ENCODE measurements at places on chromosomes 2 and 18.

DNA sequence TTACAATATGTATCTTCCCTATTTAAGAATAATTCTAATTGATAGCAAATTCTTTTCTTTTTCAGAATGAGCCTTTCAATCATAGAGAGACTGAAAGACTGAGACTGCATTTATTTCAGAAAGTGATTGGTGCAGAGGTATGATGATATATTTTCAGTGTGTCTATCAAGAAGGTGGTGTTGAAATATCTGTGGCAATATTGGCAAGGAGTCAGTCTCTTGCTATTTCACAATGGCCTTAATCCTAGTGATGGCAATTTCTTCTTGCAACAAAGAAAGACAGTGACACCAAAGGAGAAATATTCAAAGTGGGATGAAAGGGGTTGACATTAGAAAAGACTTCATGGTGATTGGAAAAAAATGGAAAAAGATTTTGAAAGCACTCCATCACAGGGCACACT lies 21.7 kb upstream of the ZBTB14 start:
- DNase-seq: no peak

DNA sequence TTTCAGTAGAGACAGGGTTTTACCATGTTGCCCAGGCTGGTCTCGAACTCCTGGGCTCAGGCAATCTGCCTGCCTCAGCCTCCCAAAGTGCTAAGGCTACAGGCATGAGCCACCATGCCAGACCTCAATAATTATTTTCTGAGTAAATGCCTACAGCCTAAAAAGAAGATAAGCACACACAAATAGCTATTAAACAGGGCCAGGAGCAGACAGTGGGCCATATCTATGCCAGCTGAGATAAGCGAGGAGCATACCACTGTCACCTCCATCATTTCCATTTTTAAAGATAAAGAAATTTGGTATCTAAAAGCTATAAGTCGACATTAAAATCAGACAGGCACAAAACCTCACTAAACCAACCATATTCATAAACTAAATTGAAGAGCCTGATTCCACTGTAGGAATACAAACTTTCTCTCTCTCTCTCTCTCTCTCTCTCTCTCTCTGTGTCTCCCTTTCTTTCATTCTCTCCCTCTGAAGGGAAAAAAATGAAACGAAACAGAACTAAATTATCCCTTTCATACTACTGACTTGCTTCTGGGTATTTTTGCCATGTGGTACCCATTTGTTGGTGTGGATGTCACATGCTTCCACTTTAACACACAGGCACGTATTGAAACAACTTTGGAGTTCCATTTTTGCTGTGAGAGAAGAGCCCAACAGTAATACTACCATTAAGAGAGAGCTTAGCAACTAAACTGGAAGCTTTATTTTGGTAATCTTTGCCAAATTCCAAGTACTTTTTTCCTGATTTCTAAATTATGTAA lies 51.0 kb downstream of the FARSB start:
- no peak for DNase-seq

- DNase-seq: no peak
These were observed 65.6 kb downstream of the STRADB start for GRCh38 chr2:201517094-201517493.

- DNase-seq: no peak
These were observed 813 bp upstream of the MEIS1 start for GRCh38 chr2:66433945-66434678.

- no peak for DNase-seq
These were observed 9.8 kb downstream of the ARID5A start for GRCh38 chr2:96546321-96546720.

DNA sequence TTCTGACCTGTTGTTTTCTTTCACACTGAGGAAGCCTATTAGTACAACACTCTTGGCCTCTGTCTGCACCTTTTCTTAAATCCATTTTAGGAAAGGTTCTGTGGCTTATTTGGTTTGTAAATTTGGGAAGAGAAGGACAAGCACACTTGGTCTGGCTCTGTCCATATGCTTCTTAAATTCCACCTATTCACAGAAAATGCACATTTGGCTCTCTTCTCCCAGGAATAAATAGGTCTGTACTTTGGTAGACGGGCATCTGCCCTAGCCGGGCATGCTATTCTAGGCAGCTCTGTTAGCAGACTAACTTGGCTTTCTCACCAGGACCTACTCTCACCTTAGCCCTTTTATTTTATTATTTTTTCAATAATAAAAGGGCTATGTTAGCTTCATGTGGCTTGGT lies 1211.8 kb upstream of the SLC39A10 start:
- no peak for DNase-seq

DNA sequence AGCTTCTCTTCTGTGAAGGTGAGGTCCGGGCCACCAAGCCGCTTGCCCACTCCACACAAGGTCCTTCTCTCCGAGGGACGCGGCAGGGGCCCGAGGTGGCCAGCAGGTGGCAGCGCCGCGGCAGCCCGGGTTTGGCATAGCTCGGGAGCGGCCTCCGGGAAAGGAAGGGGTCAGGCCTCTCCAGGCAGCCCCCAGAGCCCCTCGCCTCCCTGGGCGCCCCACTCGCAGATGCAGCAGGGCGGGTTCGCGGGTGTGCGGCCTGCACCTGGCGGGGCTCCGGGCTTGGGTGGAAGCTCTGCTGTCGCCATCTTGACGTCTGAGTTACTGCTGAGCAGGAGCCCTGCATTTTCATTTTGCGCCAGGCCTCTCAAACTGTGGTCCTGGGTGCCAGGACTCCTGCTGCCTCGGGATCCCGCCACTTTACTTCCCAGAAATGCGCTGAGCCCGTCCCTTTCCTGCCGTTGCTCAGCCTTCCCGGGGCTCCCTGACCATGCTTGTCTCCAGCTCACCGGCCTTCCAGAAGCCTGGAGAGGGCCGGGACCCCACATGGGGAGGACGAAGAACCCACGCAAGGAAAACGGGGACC lies 18.6 kb upstream of the NCL start:
- peak; percentile 84 for DNase-seq

DNA sequence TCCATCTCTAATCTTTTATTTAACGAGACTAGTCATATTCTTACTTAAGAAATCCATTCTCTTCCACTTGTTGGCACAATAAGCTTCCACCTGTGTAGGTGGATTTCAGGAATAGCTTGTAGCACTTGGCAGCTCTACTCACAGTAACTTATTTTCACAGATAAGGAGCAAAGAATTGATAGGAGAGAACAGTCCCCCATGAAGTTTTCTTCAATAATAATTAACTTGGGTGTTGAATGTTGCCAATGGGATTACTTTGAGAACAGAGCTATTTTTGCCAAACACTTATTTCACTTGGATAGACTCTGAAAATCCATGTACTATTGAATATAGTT lies 1388.6 kb upstream of the PIK3C3 start:
- DNase-seq: no peak

GRCh38 chr2:63861220-63861822 lies 19.6 kb downstream of the UGP2 start:
- DNase-seq: peak; percentile 66

DNA sequence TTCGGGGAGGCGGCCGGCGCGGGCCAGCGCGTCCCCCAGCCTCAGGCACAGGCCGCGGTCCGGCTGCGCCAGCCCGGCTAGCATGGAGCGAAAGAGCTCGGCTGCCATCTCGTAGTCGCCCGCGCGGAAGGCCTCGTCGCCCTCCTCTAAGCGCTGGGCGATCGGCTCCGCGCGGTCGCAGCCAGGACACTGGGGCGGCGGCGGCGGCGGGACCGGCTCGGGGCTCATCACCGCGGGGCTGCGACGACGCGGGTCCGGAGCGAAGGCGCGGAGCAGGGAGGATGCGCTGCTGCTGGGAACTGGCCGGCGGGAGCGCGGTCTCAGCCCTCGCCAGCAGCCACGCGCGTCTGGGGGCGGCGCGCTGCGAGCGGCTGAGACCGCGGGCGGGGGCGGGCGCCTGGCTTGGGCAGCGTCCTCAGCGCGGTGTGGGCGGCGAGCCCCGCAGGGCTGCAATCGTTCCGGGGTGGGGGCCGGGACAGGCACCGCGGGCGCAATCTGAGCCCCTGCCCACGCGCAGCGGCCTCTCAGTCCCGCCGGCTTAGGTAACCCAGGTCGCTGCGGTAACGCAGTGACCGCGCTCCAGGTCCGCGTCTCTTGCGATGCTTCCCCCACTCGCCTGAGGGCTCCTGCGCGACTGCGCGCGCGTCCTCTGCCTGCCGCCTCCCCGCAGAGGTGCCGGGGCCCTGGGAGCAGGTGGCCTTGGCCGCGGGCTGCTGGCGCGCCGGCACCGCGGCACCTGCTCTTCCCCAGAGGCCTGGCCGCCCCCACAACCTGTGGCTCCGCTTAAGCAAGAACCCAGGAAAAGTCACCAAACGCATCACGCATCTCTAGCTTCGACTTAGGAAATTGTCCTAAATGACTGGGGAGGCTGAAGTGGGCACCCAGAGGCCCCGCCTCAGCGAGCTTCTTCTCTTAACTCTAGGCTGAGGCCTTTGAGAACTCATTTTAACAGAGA lies at the start of gene LONRF2:
Gene LONRF2, minus strand, starts transcription at position 636 of the 955 bp plus-strand sequence. Its CDS starts 408 bp downstream, at position 228.
- DNase-seq: peak; percentile 38

- DNase-seq: no peak
These were observed 54.4 kb downstream of the ARHGEF4 start for GRCh38 chr2:130890941-130891669.

- DNase-seq: no peak
These were observed 137.7 kb upstream of the TWIST2 start for GRCh38 chr2:238710032-238710735.

DNA sequence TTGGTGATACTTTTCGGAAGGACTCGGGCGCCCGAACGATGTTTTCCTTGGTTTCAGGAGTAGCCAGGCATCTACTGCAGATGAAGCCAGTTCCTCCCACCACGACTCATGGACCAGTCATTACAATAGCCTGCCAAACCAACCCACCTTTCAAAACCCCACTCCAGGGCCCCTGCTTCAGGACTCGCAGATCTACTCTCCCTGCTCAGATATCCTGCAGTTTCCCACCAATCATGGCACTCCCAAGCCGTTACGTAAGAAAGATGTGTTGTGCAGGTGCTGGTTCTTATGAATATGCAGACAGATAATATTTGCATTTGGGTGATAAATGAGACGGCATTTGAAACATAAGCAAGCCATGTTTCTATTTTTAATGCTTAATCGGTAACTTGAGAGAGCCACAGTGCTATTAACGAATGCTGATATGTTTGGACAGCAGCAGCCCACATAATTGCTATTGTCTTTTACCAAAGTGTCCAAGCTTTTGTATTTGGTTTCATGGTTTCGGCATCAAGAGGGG lies 3.5 kb upstream of the CYS1 start:
- DNase-seq: no peak

GRCh38 chr2:47737191-47737975 lies 45.6 kb upstream of the MSH6 start:
- no peak for DNase-seq

- DNase-seq: no peak
These were observed 3.8 kb upstream of the ARHGAP25 start for GRCh38 chr2:68730828-68731227.

DNA sequence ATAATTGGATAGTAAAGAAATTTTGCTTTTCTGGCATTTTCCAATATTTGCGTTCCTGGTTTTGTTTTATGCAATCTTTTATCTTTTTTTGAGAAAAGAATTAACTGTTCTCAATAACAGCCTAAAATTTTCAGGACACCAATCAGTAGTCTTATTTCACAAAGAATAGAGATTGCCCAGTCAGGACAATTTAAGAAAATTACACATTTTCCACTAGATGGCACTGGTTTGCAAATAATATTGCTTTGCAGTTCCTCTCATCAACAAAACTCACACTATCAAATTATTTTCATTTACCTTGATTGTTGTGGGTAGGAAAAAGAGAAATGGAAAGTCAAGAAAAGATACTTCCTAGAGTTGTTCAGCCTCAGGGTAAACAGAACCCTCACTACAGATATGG lies 2.4 kb upstream of the RBM45 start:
- no peak for DNase-seq

DNA sequence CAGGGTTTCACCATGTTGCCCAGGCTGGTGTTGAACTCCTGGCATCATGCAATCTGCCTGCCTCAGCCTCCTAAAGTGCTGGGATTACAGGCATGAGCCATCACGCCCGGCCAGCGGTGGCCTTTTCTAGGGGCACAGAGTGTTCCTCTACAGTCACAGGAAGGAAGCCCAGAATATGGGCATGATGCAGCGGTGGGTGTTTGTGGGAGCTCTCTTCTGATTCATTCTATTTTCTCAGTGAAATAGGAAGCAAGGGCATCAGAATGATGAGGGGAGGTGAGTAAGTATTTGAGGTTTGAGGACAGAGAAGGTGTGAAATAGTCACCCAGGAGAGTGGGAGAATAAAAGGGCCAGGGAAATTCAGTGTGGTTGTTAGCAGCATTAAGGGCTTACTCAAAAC lies 70.3 kb upstream of the PSME4 start:
- DNase-seq: peak; percentile 79

- DNase-seq: no peak
These were observed 76.7 kb downstream of the XDH start for GRCh38 chr2:31337860-31338259.

DNA sequence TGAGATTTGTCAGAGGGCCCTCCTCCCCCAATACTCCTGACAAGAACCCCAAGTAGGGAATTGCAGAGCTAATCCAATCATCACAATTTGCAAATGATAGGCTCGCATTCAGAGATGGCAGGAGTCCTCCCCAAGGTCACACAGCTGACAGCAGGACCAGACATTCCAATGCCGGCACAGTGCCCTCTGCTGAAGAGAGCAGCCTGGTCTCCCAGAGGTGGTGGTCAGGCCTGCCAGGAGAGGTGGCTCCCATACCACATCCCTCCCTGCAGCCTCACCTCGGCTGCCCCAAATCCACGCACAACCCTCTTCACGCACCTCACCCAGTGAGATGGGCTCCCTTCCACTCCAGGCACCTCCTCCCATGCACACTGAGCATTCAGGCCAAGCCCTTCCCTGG lies 25.4 kb downstream of the EN1 start:
- DNase-seq: no peak

DNA sequence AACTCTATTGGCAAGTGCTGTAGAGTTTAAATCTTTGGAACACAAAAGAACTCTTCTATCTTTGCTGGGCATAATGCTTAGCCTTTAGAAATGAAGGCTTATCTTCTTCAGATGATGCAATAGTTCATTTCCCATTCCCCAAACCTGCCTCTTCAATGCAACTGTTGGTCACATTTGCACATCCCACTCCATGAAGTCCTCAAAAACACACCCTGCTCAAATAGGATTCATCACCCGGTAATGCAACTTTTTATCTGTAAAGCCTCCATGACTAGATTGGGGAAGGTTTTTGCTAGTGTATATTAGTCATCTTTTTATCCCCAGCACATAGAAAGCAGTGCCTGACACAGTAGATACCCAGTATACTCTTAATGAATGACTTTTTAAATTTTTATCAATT lies 376.4 kb downstream of the RBM43 start:
- no peak for DNase-seq

- no peak for DNase-seq
These were observed 9.1 kb downstream of the SMAD7 start for GRCh38 chr18:48941672-48942071.

DNA sequence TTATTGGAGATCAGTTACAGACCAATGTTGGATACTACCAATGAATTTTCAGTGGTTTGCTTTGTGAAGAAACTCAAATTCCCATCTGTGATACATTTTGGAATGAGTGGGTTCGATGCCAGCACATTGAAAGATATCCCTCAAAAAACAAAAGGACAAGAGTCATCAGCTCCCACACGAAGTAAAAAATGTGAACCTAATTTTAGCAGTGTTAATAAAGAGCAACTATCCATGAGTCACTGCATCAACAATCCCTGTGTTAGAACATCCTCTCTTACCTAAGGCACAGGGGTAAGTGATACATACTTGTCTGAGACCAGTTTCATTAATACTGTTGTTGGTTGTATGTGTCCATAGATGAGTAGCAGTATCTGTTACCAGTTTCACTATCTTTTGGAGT lies 551.8 kb upstream of the SOX11 start:
- DNase-seq: no peak
